ENCODE measurements at places on chromosomes 4 and X.

- DNase-seq, result no peak
These were observed 146.2 kb downstream of the COL4A6 start for GRCh38 chrX:108292053-108292452.

- no peak for DNase-seq
These were observed 119.2 kb downstream of the EFNB1 start for GRCh38 chrX:68947882-68948605.

DNA sequence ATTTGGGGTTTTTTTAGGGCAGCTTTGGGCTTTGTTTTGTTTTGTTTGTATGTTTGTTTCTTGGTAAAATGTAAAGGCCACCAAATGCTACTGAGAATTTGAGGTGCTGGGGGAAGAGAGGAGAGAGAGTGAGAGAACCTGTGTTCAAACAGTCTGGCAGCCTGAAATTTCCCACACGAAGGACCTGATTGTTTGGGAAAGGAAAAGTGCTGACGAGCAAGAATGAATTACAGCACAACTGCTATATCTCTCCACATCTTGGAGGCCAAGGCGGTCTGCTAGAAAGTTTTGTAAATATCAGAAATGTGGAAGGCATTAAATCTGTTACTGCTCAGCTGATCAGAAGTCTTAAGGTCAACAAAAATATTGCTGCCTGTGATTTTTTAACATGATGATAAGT lies 170.5 kb downstream of the PALLD start:
- DNase-seq, result no peak

DNA sequence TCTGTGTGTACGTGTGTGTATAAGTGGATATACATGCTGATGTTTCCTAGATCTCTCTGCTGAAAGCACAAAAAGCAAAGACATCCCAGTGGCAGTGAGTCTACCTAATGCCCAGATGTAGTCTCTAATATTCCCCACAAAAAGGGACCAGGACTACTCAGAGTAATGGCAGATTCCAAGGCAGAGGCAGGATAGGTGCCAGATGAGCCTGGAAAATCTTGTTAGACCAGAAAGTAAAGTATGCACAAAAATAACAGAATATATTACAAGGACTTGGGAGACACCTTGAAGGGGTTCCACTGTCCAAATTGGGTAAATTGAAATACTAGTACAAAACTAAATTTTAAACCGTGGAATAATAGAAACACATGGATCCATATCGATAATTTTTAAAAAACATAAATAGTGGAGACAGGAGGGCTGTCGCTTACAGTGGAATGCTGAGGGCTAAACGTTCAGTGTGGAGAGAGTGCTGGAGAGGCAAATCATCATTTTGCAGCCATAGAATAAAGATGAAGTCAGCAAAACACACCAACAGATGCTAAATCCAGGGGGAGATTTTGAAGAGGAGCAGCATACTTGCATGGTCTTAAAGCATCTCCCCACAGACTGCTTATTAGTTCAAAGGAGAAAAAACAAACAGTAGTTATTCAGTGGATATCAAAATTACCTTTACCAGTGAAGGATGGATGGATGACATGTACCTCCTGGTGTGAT lies 123.4 kb upstream of the TSPAN5 start:
- DNase-seq, result no peak

- DNase-seq, result no peak
These were observed 29.0 kb downstream of the OPRPN start for GRCh38 chr4:70426789-70427188.

- DNase-seq, result no peak
These were observed 157.8 kb upstream of the TLL1 start for GRCh38 chr4:165715211-165715610.

- peak; percentile 7 for DNase-seq
These were observed 127.9 kb upstream of the LIMCH1 start for GRCh38 chr4:41410049-41410448.

- no peak for DNase-seq
These were observed 29.9 kb upstream of the REPS2 start for GRCh38 chrX:16916561-16916960.

DNA sequence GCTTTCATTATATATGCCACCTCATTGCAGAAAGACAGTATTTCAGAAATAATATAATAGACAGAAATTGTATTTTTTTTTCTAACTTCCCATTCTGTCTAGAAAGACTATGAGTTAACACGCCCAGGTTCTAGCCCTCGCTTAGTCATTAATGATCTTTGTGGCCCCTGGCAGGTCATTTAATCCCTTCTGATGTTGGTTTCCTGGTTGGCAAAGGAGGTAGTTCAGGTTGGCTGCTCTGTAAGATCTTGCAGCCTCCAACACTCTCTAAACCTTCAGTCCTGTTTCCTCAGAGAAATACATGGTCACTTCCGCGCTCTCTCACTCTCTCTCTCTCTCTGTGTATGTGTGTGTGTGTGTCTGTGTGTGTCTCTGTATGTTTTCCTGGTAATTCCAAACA lies 156.3 kb upstream of the NOCT start:
- DNase-seq, result no peak

- DNase-seq, result no peak
These were observed 23.9 kb downstream of the ADRA2C start for GRCh38 chr4:3790006-3790561.

DNA sequence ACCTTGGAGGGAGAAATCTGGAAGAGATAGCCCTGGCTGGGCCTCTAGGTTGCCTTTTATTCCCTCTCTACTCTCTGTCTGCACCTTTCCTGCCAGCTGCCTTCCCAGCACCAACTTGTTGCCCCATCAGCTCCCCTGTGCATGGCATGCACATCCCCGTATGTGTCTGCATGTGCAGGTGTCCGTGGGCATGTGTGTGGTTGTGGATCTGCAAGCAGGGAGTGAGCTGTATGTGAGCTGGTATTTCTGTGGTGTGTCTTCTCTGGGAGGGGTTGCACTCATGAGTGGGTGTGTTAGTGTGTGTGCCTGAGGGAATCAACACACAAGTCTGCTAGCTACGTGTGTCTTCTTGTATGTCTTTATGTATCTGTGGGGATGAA lies 9.9 kb downstream of the L1CAM start:
- DNase-seq, result no peak

Data from HCEC 1CT (cell line).